Left ventricle myocardium inferior (tissue), 1 donor: ENCODE measurements at places on chromosomes 3 and 15. TPM values are rescaled to one million over a fixed set of nuclear protein-coding genes. Genes with fewer than 3 reads are reported as not detected.
A peak's percentile ranks its signal among the peaks of the same experiment; 100 is the strongest.

GRCh38 chr3:11508346-11509172 lies 135.2 kb downstream of the VGLL4 start:
- no peak for DNase-seq
- H3K36me3 ChIP-seq: no peaks in the 10 kb centered on the region
- peaks cover 49% of the 10 kb centered on the region for H3K4me1 ChIP-seq
- H3K4me3 ChIP-seq: peak overlapping the region; percentile 34
- H3K27ac ChIP-seq: peak overlapping the region; percentile 89

GRCh38 chr3:59286791-59287531 lies 237.1 kb upstream of the CFAP20DC start:
- no peaks in the 10 kb centered on the region for H3K27me3 ChIP-seq
- H3K4me1 ChIP-seq: peaks cover 5% of the 10 kb centered on the region
- H3K4me3 ChIP-seq: no peak overlapping the region
- no peak for DNase-seq

- H3K4me1 ChIP-seq: peaks cover under 1% of the 10 kb centered on the region
- no peaks in the 10 kb centered on the region for H3K27me3 ChIP-seq
- H3K4me3 ChIP-seq: no peak overlapping the region
- H3K36me3 ChIP-seq: no peaks in the 10 kb centered on the region
- no peak for DNase-seq
Measured at GRCh38 chr3:155423526-155424322, 130.2 kb upstream of the STRIT1 start.

DNA sequence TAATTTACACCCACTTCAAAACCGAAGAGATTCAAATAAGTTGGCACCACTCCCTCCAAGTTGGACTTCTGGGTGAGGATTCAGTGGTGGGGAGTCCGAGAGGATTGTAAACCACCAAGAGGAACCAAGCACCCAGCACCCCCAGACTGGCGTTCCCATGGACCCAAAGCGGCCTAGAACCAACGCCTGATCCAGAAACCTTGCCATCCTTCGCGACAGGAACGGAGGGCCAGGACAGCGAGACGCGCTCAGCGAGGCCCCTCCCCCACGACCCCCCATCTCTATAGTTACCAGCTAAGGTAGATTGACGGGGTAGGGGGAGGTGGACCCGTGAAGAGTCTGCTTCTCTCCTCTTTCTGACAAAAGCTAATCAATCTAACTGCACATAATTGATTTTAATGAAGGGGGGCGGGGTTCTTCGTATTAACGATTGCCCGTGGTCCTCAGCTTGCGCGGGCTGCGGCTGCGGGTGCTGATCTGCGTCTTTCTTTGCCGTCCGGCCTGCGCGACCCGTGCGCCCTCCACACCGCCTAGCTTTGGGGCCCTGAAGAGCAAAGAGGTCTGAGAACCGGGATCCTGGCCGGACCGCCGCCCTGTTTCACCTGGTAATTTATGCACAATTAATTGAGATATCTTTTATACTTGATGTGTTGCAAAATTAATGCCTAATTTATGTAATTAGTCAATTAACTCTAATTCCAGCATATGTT lies 10.9 kb upstream of the FOXB1 start:
- peaks cover 8% of the 10 kb centered on the region for H3K4me1 ChIP-seq
- no peaks in the 10 kb centered on the region for H3K36me3 ChIP-seq
- H3K27me3 ChIP-seq: peaks cover 100% of the 10 kb centered on the region
- no peak overlapping the region for H3K27ac ChIP-seq
- no peak for DNase-seq

DNA sequence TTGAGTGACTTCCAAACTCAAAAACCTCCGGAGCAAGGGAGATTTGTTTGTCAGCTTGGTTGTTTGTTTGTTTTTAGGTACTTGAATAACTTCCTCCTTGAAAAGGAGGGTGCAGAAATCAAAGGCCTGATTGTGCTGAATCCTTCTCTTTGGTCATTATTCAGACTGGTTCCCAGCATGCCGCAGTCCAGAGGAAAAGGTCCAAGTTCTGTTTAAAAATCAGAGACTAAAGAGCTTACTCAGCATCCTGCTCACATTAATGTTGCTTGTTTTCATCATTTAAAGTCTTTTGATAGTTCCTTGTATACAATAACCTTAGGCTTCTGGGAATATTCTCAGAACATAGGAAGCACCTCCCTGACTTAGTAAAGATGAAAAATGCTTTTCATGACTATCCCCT lies 982 bp upstream of the SCG3 start:
- no peaks in the 10 kb centered on the region for H3K36me3 ChIP-seq
- no peak for DNase-seq
- peaks cover 9% of the 10 kb centered on the region for H3K4me1 ChIP-seq
- H3K27me3 ChIP-seq: peaks cover 66% of the 10 kb centered on the region
- no peak overlapping the region for H3K4me3 ChIP-seq

The CIDEC gene
- 0.36 TPM for total RNA-seq

DNA sequence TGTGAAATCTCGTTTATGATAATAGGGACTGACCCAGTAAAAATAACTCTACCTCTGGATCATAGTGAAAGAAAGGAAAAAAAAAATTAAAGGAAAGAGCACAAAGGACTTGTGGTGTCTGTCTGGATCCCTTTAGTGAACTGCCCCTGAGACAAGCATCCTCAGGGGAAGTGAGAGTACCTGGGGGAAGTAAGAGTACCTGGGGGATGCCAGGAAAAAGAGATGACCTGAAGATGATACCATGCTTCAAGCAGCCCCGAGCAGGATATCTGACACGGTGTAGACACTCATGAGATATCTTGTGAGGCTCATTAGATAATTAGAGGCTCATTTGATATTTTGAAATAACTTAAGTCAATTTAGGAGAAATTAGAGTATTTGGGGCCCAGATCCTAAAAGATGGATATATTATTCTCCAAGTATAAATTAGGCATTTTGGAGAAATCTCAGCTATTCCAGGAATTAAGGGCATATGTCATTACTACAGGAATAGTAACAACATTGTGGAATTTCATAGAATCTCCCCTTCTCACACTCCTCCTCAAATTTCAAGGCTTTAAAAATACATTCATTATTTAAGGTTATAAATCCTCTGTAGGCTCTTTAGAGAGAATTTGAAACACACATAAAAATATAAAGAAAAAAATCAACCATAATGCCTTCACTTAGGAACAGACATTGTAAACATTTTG lies 36.3 kb upstream of the PSMD6 start:
- peaks cover 16% of the 10 kb centered on the region for H3K4me1 ChIP-seq
- no peaks in the 10 kb centered on the region for H3K27me3 ChIP-seq
- no peak overlapping the region for H3K27ac ChIP-seq
- H3K36me3 ChIP-seq: no peaks in the 10 kb centered on the region

DNA sequence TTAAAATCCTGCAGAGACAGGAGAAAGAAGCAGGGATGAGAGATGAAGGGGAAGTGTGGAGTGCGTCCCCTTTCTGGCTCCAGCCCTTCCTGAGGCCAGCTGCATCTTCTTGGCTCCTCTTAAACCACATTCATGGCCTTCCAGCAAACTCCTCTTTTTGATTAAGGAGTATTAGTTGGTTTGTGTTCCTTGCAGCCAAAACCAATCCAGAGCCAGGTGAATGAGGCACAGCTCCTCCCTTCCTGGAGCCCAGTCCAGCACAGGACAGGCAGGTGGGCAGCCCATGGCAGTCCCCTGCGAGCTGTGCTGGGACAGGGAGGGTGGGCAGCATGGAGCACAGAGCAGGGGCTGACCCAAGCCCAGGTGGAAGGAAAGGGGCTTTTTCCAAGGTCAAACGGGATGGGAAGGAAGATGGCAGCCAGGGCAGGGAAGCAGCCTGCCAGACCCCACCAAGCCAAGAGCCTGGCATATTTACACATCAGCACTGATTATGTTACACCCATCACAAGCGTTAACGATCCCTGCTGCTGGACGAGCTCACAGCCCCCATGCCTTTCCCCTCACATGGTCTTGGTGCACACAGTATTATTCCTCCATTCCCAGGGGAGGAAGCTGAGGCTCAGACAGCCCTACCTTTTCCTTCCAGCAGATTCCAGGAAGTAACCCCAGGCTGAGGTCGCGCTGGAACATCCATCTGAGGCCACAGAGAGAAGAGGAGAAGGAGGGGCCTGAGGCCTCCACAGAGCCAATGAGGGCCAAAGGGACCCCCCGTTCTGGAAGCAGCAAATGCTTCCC lies 175.6 kb downstream of the SMAD6 start:
- H3K4me1 ChIP-seq: peaks cover 68% of the 10 kb centered on the region
- H3K27me3 ChIP-seq: no peaks in the 10 kb centered on the region
- H3K4me3 ChIP-seq: no peak overlapping the region
- H3K36me3 ChIP-seq: no peaks in the 10 kb centered on the region

DNA sequence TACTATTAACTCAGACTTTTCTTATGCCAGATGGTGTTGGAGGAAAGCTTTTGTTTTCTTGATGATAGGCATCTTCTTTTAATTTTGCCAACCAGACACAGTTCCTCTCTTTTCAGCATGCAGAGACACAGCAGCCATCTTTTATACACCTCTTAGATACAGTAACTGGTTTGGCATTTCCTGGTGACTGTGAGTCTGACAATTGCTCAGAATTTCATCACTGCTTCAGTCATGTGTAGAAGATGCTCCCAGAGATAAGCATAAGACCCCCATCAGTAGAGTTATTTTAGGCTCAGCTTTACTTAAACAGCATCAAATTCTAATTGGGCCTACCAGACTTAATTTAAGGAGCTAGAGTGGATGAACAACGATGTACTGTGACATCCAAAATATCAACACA lies 779.0 kb downstream of the SQOR start:
- no peak overlapping the region for H3K4me3 ChIP-seq
- no peak for DNase-seq
- H3K27ac ChIP-seq: no peak overlapping the region
- H3K4me1 ChIP-seq: no peaks in the 10 kb centered on the region
- H3K27me3 ChIP-seq: no peaks in the 10 kb centered on the region

- DNase-seq: no peak
- H3K4me1 ChIP-seq: no peaks in the 10 kb centered on the region
- no peaks in the 10 kb centered on the region for H3K36me3 ChIP-seq
- H3K27me3 ChIP-seq: no peaks in the 10 kb centered on the region
Measured at GRCh38 chr3:135050536-135050935, 255.5 kb downstream of the EPHB1 start.

GRCh38 chr3:30835667-30836066 lies 58.8 kb downstream of the GADL1 start:
- no peaks in the 10 kb centered on the region for H3K4me1 ChIP-seq
- no peak overlapping the region for H3K4me3 ChIP-seq
- no peaks in the 10 kb centered on the region for H3K36me3 ChIP-seq
- H3K27me3 ChIP-seq: no peaks in the 10 kb centered on the region

The CSTA gene
- 0.74 TPM for total RNA-seq

GRCh38 chr3:64094713-64095079 lies 71.4 kb upstream of the PSMD6 start:
- H3K4me3 ChIP-seq: no peak overlapping the region
- no peaks in the 10 kb centered on the region for H3K27me3 ChIP-seq
- no peaks in the 10 kb centered on the region for H3K4me1 ChIP-seq
- no peak for DNase-seq

DNA sequence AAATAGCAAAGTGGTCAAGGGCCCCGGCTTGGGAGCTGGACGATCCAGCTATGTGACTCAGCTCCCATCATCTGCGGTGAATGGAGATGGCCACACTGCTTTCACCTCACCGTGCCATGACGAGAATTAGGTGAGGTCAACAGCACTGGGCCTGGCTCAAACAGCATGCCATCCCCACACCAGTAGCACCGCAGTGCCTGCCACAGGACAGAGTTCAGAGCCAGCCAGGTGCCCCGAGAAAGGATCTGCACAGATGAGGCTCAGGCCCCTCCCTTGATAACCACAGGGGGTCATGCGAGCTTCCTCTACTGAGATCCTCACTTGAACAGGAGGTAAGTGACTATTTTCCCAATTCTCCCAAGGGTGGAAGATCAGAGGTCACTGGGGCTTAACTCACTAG lies 29.4 kb downstream of the ZXDC start:
- no peak for DNase-seq
- no peaks in the 10 kb centered on the region for H3K27me3 ChIP-seq
- no peak overlapping the region for H3K27ac ChIP-seq
- H3K4me1 ChIP-seq: peaks cover 20% of the 10 kb centered on the region
- H3K4me3 ChIP-seq: no peak overlapping the region

- H3K27ac ChIP-seq: peak overlapping the region; percentile 98
- peaks cover 71% of the 10 kb centered on the region for H3K4me1 ChIP-seq
- peak; percentile 58 for DNase-seq
- no peaks in the 10 kb centered on the region for H3K27me3 ChIP-seq
Measured at GRCh38 chr15:74782259-74783071, 585 bp downstream of the CSK start.

The GABRR3 gene
- total RNA-seq: not detected

- no peak overlapping the region for H3K4me3 ChIP-seq
- H3K27me3 ChIP-seq: no peaks in the 10 kb centered on the region
- H3K4me1 ChIP-seq: peaks cover 21% of the 10 kb centered on the region
- no peak for DNase-seq
- H3K36me3 ChIP-seq: peaks cover 5% of the 10 kb centered on the region
- no peak overlapping the region for H3K27ac ChIP-seq
Measured at GRCh38 chr15:101050623-101051290, 131.6 kb downstream of the LRRK1 start.

DNA sequence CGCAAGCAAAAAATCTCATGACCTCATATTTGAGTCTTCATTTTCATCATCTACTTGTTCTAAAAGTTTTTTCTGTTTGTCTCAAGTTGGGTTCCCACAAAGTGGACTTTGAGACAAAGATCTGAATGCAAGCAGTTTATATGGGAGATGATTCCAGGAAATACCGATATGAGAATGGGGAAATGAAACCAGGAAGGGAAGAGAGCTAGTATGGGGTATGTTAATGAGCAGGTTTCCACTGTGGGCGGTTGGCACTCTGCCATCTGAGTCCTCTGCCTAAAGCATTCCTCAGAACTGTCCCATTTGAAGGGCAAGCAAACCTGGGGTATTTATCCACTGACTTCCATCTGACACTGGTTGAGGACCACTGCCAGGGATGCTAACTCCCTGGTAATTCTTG lies 8.8 kb downstream of the ADPRH start:
- peaks cover 3% of the 10 kb centered on the region for H3K4me1 ChIP-seq
- peak; percentile 52 for DNase-seq
- H3K27ac ChIP-seq: peak overlapping the region; percentile 70
- H3K4me3 ChIP-seq: no peak overlapping the region

DNA sequence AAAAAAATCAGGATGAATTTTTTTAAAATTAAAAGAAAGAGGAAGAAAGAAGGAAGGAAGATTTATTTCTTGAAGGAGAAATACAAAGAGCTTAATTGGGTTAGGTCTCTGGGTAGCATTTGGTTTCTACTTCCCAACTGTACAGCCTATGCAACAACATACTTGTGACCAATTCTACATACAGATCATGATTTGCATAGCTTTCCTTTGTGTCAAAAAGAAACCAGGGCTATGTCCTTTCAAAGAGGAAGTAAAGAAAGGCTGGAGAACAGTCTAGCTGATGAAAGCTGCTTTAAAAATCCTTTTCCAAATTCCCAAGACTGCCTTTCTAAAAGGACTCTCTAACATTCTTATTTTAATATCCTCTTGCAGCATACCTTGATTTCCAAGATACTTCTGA lies 6.1 kb upstream of the HGD start:
- H3K4me1 ChIP-seq: no peaks in the 10 kb centered on the region
- DNase-seq: no peak
- no peak overlapping the region for H3K4me3 ChIP-seq
- H3K36me3 ChIP-seq: peaks cover 3% of the 10 kb centered on the region

The NR1I2 gene
- total RNA-seq: not detected

The PIGBOS1 gene
- 7.6 TPM for total RNA-seq

GRCh38 chr3:107598926-107599771 lies 76.4 kb downstream of the BBX start:
- H3K4me3 ChIP-seq: peak overlapping the region; percentile 61
- no peaks in the 10 kb centered on the region for H3K36me3 ChIP-seq
- peak overlapping the region; percentile 83 for H3K27ac ChIP-seq
- peaks cover 45% of the 10 kb centered on the region for H3K4me1 ChIP-seq
- peak; percentile 44 for DNase-seq

- H3K27me3 ChIP-seq: no peaks in the 10 kb centered on the region
- H3K36me3 ChIP-seq: peaks cover 11% of the 10 kb centered on the region
- peaks cover 33% of the 10 kb centered on the region for H3K4me1 ChIP-seq
- H3K27ac ChIP-seq: no peak overlapping the region
Measured at GRCh38 chr3:12438318-12438717, 46.0 kb upstream of the TSEN2 start.
